ENCODE measurements at places on chromosomes 11 and 22. TPM values are rescaled to one million over a fixed set of nuclear protein-coding genes. Genes with fewer than 3 reads are reported as not detected.

CHST1 gene
- 1.7 TPM for total RNA-seq

APLNR gene
- total RNA-seq = not detected

BATF2 gene
- total RNA-seq = 0.50 TPM

RHOG gene
- 11.4 TPM for total RNA-seq
